Transverse colon (tissue), 4 donors: ENCODE measurements at places on chromosomes 5 and 9. TPM values are rescaled to one million over a fixed set of nuclear protein-coding genes. Genes with fewer than 3 reads are reported as not detected.
A peak's percentile ranks its signal among the peaks of the same experiment; 100 is the strongest.

F12 gene
- total RNA-seq = 5.1 TPM

GAPT gene
- not detected for total RNA-seq

ZNF883 gene
- 3.0 TPM for total RNA-seq

TAF11L5 gene
- not detected for total RNA-seq

OR1J2 gene
- not detected for total RNA-seq

C5orf58 gene
- not detected for total RNA-seq

NXNL2 gene
- not detected for total RNA-seq

- no peaks in the 10 kb centered on the region for H3K27me3 ChIP-seq
- no peaks in the 10 kb centered on the region for H3K36me3 ChIP-seq
- no peaks in the 10 kb centered on the region for H3K4me1 ChIP-seq
- DNase-seq = no peak
Measured at GRCh38 chr5:109718632-109719031, 28.9 kb downstream of the MAN2A1 start.

DNA sequence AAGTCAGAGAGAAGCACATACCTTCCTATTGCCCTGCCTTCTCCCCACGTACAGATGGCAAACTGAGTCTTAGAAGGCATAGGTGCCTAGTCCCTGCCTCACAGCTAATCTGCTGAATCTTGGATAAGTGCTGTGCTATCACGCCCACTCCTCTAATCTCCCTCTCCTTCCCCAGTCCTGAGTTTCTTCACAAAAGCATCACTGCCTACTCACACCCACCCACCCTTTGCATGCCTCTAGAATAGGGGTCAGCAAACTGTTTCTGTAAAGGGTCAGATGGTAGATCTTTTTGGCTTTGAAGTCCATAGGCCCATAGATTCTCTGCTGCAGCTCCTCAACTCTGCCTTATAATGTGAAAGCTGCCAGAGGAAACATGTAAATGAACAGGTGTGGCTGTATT lies 23.2 kb upstream of the JADE2 start:
- H3K4me3 ChIP-seq = no peak overlapping the region
- peaks cover 30% of the 10 kb centered on the region for H3K4me1 ChIP-seq
- no peaks in the 10 kb centered on the region for H3K27me3 ChIP-seq
- no peak for DNase-seq
- H3K36me3 ChIP-seq = no peaks in the 10 kb centered on the region

DNA sequence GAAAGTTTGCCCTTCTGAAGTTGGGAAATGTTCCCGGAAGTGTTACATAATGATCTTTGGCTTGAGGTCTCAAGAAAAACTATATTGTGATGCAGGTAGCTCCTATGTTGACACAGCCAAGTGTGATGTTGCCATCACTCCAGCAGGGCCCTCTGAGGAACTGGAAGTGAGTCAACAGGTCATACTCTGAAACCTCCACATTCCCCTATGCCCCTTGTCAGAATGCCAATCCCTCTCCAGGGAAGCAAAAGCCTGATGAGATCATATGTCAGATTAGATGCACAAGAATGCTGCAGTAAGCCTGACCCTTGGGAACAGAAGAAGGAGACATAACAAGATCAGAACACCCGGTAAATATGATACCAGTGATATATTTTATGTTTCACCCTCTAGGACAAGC lies 66.8 kb upstream of the ITGA2 start:
- no peak for DNase-seq
- H3K27me3 ChIP-seq = no peaks in the 10 kb centered on the region
- H3K27ac ChIP-seq = no peak overlapping the region
- H3K4me1 ChIP-seq = no peaks in the 10 kb centered on the region

DNA sequence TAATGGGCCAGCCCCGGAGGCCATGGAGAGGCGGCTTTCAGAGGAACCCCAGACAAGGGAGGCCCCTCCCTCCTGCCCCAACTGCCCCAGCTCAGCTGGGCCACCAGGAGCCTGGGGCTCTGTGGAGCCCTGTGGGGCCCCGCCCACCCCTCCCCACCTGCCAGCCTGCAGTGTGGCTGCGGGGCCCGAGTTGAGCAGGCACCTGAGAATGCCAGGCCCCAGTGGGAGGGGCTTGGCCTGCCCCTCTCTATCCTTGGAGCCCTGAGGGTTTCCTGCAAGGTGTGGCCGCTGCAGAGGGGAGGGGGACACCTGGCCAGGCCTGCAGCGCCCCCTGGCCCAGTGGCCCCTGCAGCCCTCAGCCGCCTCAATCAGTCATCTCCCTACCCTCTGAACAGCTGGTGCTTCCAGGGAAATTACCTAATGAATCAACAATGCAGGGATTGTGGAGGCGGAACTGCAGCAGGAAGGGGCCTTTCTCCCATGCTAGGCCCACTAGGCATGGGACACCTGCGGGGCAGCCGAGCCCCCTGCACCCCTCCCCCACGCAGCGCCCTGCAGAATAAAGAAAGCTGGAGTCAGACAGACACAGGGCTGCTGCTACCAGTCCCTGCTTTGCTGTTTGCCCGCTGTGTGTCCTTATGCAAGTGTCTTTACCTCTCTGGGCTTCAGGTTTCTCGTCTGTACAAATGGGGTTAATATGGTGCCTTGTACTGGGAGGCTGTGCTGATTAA lies 48.0 kb downstream of the LMX1B start:
- H3K4me3 ChIP-seq = no peak overlapping the region
- DNase-seq = no peak
- H3K36me3 ChIP-seq = no peaks in the 10 kb centered on the region

- no peaks in the 10 kb centered on the region for H3K27me3 ChIP-seq
- no peak for DNase-seq
- no peaks in the 10 kb centered on the region for H3K36me3 ChIP-seq
- H3K4me3 ChIP-seq = no peak overlapping the region
Measured at GRCh38 chr5:121979691-121980090, 17.9 kb downstream of the SRFBP1 start.

DNA sequence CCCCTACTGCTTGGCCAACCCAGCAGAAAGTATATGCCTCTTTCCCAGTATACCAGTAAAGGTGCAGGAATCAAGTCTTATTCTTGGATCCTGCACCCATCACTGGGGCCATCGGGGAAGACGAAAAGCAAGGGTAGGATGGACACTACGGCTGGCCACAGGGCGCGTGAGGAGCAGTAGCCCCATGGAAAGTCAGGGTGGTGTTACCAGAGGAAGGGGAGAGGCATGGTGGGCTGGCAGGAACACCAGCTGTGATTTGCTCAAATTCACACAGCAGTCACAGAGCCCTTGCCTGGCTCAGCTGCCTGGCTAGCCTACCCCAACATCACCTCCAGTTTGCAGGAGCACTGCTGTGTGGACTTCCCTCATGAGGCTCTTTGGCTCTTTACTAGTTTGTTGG lies 34.5 kb upstream of the SAP30L start:
- no peak overlapping the region for H3K4me3 ChIP-seq
- no peaks in the 10 kb centered on the region for H3K36me3 ChIP-seq
- no peaks in the 10 kb centered on the region for H3K27me3 ChIP-seq
- H3K27ac ChIP-seq = no peak overlapping the region
- no peaks in the 10 kb centered on the region for H3K4me1 ChIP-seq

GRCh38 chr9:125784286-125785049 lies 37.3 kb downstream of the PBX3 start:
- no peaks in the 10 kb centered on the region for H3K27me3 ChIP-seq
- H3K36me3 ChIP-seq = no peaks in the 10 kb centered on the region
- no peaks in the 10 kb centered on the region for H3K4me1 ChIP-seq
- H3K4me3 ChIP-seq = no peak overlapping the region

- no peak for DNase-seq
- no peak overlapping the region for H3K27ac ChIP-seq
- H3K4me1 ChIP-seq = no peaks in the 10 kb centered on the region
- H3K27me3 ChIP-seq = no peaks in the 10 kb centered on the region
- H3K4me3 ChIP-seq = no peak overlapping the region
Measured at GRCh38 chr9:18748251-18748701, 274.3 kb downstream of the ADAMTSL1 start.

DNA sequence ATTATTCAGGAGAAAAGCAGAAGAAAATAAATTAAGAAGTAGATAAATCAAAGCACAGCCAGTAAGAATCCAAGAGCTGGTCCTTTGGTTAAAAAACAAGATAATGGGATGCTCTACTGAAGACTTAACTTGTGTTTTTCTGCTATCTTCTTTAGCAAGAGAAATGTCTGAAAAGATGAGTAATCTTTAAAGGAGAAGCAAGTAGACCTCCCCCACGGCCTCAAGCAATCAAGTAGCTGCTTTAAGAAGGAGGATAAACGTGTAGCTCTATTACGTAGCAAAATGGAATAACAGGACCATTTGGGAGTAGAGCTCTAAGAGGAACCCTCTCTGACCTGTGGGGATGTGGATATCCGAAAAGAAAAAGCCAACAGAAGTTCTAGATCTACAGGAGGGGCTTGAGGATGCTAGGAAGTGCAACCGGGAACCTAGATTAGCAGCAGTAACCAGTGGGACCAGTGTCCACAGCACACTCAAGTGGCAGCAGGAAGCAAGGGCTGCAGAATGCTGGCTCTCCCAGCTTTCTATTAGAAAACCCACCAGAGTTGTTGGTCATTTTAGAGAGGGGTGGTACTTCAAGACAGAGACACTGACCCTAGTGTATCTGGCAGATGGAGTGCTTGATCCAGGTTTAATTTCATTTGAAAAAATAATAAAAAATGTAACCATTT lies 185.4 kb downstream of the GABBR2 start:
- no peaks in the 10 kb centered on the region for H3K4me1 ChIP-seq
- H3K27ac ChIP-seq = no peak overlapping the region
- no peaks in the 10 kb centered on the region for H3K27me3 ChIP-seq
- no peak for DNase-seq
- H3K36me3 ChIP-seq = no peaks in the 10 kb centered on the region
- no peak overlapping the region for H3K4me3 ChIP-seq

DNA sequence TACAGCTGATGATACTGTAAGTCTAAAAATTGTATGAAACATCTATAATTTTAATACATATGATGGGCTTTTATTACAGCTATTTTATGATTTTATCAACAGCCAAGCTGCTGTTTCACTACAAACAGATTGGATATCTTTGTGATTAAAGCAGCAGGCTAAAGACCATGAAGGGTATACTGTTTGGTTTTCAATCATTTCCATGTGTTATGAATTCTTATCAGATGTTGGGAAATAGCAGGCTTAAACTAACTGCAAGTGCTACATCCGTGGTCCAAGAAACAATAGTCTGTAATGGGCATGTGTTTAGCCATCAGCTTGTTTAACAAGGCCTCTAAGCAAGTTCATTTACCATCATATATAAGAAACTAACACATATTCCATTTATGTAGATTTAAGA lies 107.5 kb downstream of the CWC27 start:
- no peak for DNase-seq
- H3K27me3 ChIP-seq = no peaks in the 10 kb centered on the region
- no peak overlapping the region for H3K27ac ChIP-seq
- H3K36me3 ChIP-seq = no peaks in the 10 kb centered on the region
- H3K4me1 ChIP-seq = no peaks in the 10 kb centered on the region
- H3K4me3 ChIP-seq = no peak overlapping the region

GRCh38 chr5:106080535-106080934 lies 1590.2 kb downstream of the EFNA5 start:
- no peaks in the 10 kb centered on the region for H3K27me3 ChIP-seq
- no peaks in the 10 kb centered on the region for H3K4me1 ChIP-seq
- no peak overlapping the region for H3K4me3 ChIP-seq
- no peak overlapping the region for H3K27ac ChIP-seq
- no peaks in the 10 kb centered on the region for H3K36me3 ChIP-seq

- no peak overlapping the region for H3K27ac ChIP-seq
- H3K4me3 ChIP-seq = no peak overlapping the region
- H3K27me3 ChIP-seq = no peaks in the 10 kb centered on the region
- H3K4me1 ChIP-seq = no peaks in the 10 kb centered on the region
Measured at GRCh38 chr5:41683181-41683580, 172.8 kb upstream of the PLCXD3 start.

- H3K27ac ChIP-seq = no peak overlapping the region
- DNase-seq = no peak
- H3K4me3 ChIP-seq = no peak overlapping the region
- peaks cover 60% of the 10 kb centered on the region for H3K36me3 ChIP-seq
Measured at GRCh38 chr9:114350636-114351401, 21.1 kb downstream of the ORM2 start.

- DNase-seq = peak; percentile 77
- H3K4me3 ChIP-seq = no peak overlapping the region
- peak overlapping the region; percentile 54 for H3K27ac ChIP-seq
- no peaks in the 10 kb centered on the region for H3K27me3 ChIP-seq
- H3K36me3 ChIP-seq = no peaks in the 10 kb centered on the region
Measured at GRCh38 chr9:89676281-89676680, 71.5 kb downstream of the GADD45G start.

DNA sequence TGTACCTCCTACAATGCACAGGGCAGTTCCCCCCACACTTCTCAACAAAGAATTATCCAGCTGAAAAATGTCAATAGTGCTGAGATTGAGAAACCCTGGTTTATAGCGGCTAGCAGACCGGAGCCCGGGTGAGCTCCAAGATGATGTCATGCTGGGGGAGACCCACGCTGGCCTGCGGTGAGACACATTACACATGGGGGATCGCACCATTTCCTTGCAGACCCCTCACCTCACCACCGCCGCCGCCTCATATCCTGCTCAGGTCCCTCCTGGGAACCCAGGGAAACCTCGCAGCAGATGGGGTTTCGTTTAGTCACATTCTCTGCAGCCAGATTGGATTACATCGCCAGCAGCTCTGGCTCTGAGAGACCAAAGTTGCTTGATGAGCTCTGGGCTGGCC lies 14.7 kb upstream of the TNC start:
- H3K4me1 ChIP-seq = no peaks in the 10 kb centered on the region
- no peaks in the 10 kb centered on the region for H3K27me3 ChIP-seq
- no peak for DNase-seq

GRCh38 chr5:155867522-155868088 lies 459.4 kb upstream of the SGCD start:
- H3K27me3 ChIP-seq = no peaks in the 10 kb centered on the region
- H3K4me3 ChIP-seq = no peak overlapping the region
- no peak for DNase-seq

DNA sequence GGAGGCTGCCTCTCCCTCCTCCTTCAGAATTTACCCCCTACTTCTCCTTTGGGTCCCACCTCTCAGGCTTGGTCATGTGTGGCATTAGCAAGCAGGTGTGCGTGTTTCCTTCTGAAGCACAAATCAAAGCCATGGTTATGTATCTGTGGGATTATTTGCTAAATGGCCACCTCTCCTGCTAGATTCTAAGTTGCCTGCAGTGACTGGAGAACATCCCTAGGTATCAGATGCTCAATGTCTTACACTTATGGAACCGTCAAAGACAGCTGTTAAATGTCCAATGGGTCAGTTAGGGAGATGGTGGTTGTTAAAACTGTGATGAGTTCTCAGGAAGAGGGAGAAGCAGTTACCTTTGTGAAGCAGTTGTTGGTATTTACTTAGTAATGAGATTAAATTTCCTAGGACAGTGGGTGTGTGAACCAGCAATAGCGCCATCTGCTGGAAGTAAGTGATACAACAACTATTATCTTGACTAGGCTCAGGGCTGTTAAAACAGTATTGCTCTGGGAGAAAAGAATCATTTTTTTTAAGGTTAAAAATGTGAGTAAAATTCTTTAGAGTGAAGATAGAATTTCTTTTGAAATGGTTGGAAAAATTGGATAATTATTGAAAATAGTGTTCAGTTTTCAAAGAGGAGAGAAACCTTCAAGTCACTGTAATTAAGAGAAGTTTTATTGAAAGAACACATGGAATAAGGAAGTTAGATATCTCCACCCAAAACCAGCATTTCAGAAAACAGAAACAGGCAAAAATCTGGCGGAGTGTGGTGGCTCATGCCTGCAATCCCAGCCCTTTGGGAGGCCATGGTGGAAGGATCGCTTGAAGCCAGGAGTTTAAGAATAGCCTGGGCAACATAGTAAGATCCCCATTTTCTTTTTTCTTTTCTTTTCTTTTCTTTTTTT lies 71.3 kb downstream of the TMC1 start:
- H3K27ac ChIP-seq = peak overlapping the region; percentile 33
- no peak for DNase-seq
- no peaks in the 10 kb centered on the region for H3K27me3 ChIP-seq
- no peak overlapping the region for H3K4me3 ChIP-seq
- no peaks in the 10 kb centered on the region for H3K36me3 ChIP-seq
- peaks cover 42% of the 10 kb centered on the region for H3K4me1 ChIP-seq
